HS-27A (cell line): ENCODE measurements at places on chromosomes 1 and 21.

- no peak for DNase-seq
These were observed 75.3 kb downstream of the FOXJ3 start for GRCh38 chr1:42259739-42260064.

DNA sequence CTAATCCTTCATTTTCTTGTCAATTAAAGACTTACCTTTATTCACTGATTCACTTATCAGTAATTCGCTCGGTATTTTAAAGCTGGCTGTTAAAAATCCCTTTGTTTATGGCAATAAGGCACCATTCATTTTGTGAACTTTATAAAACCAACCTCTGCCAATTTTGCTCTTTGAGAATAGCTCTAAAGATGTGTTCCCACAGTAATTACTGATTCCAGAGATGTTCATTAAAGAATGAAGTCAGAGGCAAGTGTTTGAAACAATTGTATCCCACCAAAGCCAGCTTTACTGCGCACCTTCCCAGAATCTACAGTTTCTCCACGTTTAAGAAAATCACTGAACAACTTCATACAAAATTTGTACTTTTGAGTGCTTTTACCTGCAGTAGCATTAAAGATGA, 424.5 kb downstream of the USP25 start:
- no peak for DNase-seq

DNA sequence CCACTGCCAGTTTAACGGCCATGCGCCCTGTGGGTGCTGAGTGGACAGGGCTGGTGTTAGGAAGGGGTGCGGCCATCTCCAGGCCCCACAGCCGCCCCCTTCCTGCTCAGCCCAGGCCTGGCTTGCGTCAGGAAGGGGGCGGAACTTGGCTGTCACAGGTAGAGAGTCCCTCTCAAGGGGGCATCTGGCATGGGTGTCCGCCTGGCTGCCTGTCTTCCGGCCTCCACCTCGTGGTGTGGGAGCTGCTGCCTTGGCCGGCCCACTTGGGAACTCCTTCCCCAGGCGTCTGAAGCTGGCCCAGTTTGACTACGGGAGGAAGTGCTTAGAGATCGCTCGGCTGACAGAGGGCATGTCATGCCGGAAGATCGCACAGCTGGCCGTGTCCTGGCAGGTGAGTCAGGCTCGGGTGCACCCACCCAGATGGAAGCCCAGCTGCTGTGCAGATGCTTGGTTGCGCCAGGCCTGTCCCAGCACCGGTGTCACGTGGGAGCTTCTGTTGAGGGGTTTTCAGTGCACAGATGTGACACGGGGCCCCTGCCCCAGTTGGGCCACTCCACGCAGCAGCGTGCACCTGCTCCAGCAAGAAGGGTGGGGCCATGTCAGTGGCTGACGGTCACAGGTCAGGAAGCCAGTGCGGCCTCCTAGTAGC, 9.1 kb upstream of the ATAD3B start:
- DNase-seq: no peak

DNA sequence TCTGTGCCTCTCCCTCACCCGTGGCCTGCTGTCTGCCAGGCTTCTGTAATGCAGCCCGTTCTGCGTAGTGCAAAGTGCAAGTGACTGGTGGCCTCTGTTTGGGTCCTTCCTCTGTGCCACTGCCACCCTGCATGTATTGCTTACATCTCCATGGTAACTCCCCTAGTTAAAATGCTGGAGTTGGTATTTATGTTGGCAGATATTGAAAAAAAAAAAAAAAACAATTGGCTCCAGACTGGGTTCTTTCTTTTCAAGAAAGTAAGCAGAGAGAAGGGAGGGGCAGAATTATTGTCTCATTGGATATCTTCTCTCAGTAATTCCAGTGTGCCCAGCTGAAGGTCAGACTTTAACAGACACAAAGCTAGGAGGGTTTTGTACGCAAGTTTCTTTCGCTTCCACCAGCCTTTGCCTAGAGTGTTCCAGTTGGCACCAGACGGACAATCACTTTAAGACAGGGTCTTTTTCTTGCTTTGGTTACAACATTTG, 242.3 kb downstream of the PBX1 start:
- no peak for DNase-seq

GRCh38 chr21:43663033-43663432, 3.7 kb downstream of the RRP1B start:
- no peak for DNase-seq

DNA sequence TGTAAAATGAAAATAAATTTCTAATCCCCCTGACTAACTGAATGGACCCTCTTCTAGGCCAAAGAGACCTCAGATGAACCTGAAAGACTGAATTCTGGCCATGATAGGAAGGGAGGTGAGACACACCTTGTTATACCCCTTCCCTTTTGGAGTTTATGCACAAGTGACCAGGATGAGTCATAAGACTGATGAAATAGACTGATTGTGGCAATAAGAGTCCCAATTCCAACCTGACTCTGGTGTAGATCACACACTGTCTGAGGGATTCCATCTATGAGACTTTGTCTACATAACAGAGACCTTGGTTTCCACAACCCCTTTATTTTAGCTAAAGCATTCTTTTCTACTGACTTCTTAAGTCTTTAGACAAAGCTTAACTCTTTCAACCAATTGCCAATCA, 13.5 kb upstream of the OR2G2 start:
- no peak for DNase-seq

DNA sequence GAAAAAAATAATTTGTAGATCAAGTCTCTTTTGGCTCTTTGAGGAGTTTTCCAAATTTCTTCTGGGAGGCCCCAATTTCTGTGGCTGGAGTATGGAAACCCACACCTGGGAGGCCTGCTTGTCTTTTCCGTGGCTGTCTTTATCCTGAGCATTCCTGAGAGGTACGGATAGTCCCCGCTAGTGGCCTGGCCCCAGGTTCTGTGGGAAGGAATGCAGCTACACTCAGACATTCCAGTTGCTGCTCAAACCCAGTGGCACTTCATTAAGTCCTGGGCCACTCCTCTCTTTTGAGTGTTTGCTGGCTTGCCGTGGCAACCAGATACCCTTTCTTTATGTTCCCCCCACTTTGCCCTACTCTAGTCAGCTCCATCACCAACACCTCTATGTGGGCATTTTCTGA, 310.4 kb downstream of the ASTN1 start:
- no peak for DNase-seq

GRCh38 chr1:21773585-21773984, 9.4 kb downstream of the USP48 start:
- DNase-seq: no peak

DNA sequence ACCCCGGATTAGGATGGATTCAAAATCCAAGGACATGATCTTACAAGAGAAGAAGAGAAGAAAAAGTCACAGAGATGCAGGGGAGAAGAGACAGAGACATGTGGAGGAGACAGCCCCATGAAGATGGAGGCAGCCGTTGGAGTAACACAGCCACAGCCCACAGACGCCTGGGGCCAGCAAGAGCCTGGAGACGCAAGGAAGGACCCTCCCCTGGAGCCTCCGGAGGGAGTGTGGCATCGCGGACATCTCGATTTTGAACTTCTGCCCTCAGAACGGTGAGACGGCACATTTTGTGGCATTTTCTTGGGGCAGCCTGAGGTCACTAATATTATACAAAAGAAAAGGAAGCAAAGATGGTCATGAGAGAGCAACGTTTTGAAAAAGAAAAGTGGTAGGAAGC, 28.8 kb downstream of the ABCG1 start:
- no peak for DNase-seq

GRCh38 chr1:163737261-163737660, 415.5 kb downstream of the NUF2 start:
- DNase-seq: no peak

DNA sequence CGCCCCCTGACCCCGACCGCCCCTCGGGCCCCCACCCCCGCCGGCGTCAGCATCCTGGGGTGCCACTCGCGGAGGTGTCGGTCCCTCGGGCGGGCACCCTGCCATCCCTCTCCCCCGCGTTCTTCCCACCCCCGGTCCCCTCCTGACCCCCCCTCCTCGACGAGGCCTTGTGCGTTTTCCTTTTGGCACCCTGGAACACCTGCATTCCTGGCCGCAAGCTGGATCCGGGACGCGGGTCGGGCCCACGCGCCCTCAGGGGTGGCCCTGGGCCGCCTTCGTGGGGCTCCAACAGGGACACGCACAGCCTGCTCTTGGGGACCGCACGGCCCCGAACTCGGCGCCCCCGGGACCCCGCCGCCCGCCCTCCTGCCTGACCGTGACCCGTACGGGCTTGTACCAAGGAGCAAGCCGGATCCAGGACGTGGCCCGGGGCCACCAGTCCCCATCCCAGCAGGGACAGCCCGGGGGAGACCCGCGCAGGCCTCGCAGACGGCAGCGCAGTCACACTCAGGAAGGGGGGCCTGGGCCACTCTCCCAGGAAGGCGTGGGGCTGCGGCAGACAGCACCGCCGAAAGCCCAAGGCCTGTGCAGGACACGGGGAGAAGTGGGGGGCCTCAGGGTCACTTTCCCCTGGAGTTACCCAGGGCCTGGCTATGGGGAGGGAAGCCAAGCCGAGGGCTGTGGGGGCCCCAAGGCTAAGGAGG, 579 bp upstream of the SLC19A1 start:
- DNase-seq: no peak

DNA sequence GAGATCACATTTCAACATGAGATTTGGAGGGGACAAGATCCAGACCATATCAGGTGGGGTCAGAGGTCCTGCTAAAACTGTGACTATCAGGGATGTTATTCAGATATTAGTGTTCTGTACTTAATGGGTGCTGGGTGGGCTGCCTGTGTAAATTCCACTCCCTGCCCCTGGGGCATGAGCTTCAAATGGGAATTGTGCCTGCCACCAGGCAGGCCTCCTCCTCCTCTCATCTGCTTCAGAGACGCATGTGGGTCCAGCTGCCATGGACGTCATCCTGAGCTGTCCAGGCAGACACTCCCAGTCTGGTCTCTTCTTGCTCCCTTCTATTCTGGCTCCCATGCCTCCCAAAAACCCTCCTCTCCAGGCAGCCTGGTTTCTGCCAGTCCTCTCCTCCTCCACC, 10.4 kb downstream of the QSOX1 start:
- DNase-seq: no peak

- no peak for DNase-seq
These were observed 52.1 kb downstream of the PGM1 start for GRCh38 chr1:63645317-63645716.

DNA sequence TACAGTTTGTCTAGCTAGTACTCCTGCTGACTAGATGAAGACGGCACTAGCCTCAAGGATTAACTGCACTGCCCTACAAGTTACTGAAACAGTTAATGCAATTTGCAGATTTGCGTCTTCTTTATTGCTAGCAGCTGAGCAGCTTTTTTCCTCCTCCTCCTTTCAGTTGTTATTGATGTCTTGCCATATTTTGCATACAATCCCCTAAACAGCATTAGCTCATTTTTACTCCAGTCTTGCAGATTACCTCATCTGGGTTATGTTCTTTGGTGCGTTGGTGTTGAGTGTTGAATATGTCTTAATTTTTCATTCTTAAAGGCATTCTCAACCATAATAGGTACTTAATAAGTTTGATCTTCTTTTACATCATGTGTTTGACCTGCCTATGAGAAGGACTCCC, 363.4 kb upstream of the LYPLAL1 start:
- no peak for DNase-seq

GRCh38 chr1:78833491-78833890, 173.0 kb downstream of the ADGRL4 start:
- DNase-seq: peak; percentile 84

- DNase-seq: no peak
These were observed 10.7 kb downstream of the SLC9A1 start for GRCh38 chr1:27144049-27144748.

DNA sequence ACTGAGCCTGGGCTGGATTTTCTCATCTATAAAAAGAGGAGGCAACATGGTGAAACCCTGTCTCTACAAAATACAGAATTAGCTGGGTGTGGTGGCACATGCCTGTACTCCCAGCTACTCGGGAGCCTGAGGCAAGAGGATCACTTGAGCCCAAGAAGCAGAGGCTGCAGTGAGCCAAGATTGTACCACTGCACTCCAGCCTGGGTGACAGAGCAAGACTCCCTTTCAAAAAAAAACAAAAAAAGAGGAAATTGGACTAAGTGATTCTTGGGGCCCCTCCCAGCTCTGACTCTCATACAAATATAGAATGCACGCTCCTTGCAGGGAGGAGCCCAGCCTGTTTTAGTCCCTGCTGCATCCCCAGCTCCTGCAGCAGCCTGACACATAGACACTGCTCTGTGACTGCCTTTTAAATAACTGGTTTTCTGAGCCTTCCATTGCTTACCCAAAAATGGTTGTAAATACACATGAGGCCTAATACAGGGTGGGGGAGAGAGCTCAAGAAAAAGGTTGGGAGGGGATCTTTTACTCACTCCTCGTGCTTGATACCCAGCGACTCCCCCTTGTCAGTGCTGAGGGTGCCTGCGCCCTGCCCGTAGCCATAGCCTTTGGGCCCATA, 17.2 kb downstream of the CSRP1 start:
- DNase-seq: no peak

- DNase-seq: peak; percentile 14
These were observed 88.2 kb downstream of the PSMG1 start for GRCh38 chr21:39094847-39095579.

DNA sequence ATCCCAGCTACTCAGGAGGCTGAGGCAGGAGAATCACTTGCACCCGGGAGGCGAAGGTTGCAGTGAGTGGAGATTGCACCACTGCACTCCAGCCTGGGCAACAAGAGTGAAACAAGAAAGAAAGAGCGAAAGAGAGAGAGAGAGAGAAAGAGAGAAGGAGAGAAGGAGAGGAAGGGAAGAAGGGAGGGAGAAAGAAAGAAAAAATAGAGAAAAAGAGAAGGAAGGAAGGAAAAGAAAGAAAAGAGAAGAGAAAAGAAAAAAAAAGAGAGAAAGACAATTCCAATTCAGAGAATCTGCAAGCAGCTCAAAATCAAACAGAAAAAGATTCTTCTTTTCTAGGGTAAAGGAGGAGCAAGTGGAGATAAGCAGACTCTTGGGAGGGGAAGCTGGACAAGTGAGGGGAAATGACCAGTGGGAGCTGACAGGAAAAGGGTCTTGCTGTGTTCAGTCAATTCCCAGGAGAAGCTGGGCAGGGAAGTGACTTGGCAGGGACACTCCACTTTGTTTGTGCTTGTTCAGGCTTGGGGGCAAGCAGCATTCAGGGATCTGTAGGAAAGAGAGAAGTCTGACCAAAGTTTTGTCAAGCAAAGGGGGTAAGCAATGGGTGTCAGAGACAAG, 3.6 kb upstream of the CAPN2 start:
- DNase-seq: no peak

DNA sequence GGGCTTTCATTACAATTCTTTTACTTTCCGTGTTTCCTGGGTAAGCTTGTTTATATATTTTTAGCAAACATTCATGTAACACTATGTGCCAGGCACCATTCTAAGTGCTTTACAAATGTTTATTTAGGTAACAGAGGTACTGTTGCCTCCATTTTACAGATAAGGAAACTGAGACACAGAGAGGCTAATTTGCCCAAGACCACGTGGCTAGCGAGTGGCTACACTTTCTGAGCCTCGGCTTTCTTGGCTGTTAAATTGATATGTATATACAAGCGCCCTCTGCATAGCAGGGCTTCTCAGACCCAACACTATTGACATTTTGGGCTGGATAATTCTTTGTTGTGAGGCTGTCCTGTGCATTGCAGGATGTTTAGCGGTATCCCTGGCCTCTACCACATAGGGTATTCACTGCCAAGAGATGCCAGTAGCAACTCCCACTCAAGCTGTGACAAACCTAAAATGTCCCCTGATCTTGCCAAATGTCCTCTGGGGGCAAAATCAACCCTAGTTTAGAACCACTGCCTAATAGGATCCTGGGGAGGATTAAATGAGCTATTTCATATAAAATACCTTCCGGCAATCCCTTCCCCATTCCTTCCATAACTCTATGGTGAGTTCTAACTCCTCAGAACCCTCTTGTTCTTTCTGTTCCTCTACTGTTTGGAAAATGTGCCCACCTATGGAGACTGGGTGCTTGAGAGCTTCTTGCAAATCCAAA, 17.2 kb upstream of the ID3 start:
- no peak for DNase-seq
